ENCODE measurements at places on chromosomes 4 and X.

DNA sequence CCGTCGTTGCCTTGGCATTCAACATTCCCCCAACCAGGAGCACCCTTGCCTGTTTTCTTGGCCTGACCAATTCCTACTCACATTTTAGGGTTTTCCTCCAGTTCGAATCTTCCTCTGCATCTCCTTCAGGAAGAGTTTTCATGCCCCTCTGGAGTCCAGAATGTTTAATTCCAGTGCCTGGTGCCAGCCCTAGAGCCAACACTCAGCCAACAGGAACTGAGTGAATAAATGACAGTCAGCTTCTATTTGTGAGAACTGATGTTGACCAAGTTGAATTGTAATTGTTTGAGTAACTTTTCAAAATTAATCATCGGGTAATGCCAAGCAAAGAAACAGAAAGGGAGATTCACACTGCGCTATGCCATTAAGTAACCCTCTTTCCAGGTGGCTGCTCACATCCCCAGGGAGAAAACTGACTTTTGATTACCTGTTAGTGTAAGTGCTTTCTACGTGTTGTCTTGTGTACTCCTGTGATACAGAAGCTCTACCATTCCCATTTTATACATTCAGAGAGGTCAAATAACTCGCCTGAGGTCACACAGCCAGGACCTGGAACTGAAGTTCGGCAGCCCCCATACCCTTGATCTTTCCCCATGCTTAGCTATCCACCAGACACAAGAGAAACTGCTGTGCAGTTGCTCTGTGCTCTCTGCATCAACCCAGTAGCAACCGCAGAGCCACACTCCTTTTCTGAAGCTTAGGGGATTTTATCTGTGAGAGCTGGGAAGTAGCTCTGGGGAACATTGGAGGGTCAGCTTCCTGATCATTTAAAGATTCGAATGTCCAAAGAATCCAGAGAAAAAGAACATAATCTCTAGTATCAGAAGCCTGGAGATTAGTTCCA is 19.0 kb upstream of the SLC2A9 start:
- DNase-seq: no peak

- no peak for DNase-seq
Observed at GRCh38 chr4:40308528-40309122, 26.5 kb upstream of the CHRNA9 start.

GRCh38 chrX:2698604-2699003 is 7.5 kb downstream of the CD99 start:
- DNase-seq: no peak

DNA sequence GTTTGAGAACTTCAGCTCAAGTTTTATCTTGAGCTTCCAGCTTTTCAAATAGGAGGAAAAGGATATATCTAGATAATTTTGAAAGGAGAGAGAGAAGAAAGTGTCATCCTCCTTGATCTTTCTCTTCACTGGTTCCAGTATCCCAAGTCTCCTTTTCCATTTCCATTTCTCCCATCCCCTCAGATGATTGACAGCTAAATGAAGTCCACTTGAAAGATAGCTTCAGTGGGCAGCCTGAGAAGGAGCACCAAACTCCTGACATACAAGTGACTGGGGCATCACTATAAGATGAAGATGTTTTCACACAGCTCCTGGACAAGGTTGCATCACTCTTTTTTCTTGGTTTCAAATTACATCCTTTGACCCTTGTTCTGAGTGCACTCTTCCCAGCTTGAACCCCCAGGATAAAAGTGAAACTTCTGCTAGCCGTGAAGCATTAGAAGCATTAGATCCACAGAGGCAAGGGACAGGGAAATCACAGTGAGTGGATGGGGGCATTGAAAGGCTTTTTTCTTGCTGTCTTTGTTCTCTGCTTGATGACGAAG is 17.5 kb upstream of the MAGEA10 start:
- no peak for DNase-seq

- DNase-seq: no peak
Observed at GRCh38 chrX:77597090-77597489, 149.9 kb downstream of the FGF16 start.

- no peak for DNase-seq
Observed at GRCh38 chr4:73759357-73759756, 19.0 kb downstream of the CXCL8 start.

DNA sequence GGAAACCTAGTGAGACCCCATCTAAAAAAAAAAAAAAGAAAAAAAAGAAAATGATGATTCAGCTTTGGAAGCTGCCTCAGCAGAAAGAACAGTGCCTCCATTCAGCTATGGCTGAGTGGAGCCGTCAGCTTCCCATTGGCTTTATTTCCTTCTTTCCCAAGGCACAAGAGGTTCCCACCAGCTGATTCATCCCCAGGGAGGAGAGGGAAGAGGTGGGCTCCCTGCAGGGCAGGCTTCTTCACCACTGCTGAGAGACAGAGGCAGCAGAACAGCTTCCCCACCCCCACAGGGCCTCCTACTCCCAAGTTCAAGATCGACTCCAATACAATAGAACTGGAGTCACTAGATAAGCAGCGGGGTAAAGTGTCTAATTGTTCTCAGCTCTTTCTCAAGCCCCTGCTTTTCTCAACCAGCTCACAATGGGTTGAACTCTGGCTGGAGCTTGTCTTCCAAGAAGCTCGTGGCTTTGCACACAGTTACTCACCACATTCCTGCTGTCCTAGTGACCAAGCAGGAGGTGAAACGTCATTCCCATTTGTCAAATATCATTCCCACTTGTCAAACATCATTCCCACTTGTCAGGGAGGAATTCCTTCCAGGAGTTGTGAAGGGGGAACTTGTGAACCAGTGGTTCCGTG is 47.8 kb downstream of the FHDC1 start:
- no peak for DNase-seq

DNA sequence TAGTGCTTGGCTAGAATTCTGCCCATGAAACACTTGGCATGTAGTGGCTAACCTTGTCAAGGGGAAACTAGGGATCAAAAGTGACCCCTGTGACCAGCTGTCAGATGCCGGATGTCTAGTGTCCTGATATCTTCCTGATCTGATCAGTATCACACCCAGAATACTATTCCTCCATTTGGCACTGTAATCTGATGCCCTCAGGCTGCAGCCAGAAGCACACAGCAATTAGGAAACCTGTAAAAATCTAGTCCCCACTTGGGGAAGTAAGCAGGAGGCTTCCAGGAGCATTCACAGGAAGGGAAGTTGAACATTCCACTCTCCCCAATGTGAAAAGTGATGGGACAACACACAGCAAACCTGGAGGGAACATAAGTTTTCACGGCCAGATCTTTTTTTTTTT is 125.1 kb downstream of the HS6ST2 start:
- no peak for DNase-seq

DNA sequence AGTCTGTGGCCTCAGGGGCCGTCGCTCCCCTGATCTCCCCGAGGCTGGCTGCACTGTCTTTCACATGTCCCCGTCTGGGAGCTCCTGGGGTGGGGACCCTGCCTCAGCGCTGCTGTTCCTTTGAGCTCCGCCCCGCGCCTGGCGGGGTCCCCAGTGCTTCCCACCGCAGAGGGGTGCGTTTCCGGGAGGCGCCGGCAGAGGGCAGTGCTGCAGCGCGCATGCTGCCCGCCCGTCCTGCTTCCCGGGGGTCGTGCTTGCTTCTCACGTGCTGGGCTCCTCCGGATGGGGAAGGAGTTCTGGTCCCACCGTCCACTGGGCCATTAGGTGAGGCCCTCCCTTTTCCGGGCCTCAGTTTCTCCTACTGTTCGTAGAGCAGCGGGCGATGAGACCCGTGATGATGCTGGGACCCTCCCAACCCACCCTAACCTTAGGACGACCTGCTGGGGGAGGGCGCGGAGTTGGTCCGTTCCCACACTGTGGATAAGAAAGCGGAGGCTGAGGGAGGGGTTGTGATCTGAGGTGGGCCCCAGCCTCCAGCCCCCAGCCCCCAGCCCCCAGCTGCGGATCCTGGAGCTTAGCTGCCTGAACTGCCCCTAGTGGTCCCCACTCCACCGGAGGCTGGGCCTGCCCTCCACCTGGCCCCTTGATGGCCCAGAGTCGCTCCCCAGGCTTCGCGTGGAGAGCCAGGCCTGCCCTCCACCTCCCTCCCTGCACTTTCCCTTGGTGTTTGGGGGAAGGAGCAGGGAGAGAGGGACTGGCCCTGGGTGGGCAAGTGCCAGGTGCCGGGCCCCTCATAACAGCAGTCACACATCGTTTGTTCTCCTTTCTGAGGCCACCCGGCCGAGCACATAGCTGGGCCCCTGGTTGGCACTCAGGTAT is 15.3 kb downstream of the CPZ start:
- DNase-seq: peak; percentile 83

GRCh38 chrX:31245714-31246113 is 173.9 kb upstream of the FTHL17 start:
- DNase-seq: no peak

GRCh38 chr4:186807808-186808629 is 84.4 kb upstream of the FAT1 start:
- no peak for DNase-seq

GRCh38 chrX:7110821-7111276 is 36.7 kb upstream of the STS start:
- no peak for DNase-seq

DNA sequence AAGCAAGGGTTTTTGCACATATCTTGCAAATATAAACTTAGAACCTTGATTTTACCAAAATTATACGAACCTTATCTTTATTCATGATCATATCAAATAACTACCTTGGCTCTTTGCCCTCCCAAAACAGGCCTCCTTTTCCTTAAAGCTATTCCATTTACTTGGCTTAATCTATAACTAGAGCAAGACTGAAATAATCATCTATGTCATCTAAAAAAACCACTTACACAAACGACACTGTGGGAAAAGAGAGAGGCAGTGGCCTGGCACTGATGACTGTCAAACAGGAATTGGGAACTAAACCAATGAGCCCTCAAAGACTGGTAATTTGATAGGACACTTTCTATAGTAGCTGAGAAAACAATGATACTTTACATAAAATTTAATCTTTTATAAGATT is 11.7 kb upstream of the PTPN13 start:
- DNase-seq: no peak

GRCh38 chrX:118521435-118521834 is 25.8 kb downstream of the DOCK11 start:
- no peak for DNase-seq

DNA sequence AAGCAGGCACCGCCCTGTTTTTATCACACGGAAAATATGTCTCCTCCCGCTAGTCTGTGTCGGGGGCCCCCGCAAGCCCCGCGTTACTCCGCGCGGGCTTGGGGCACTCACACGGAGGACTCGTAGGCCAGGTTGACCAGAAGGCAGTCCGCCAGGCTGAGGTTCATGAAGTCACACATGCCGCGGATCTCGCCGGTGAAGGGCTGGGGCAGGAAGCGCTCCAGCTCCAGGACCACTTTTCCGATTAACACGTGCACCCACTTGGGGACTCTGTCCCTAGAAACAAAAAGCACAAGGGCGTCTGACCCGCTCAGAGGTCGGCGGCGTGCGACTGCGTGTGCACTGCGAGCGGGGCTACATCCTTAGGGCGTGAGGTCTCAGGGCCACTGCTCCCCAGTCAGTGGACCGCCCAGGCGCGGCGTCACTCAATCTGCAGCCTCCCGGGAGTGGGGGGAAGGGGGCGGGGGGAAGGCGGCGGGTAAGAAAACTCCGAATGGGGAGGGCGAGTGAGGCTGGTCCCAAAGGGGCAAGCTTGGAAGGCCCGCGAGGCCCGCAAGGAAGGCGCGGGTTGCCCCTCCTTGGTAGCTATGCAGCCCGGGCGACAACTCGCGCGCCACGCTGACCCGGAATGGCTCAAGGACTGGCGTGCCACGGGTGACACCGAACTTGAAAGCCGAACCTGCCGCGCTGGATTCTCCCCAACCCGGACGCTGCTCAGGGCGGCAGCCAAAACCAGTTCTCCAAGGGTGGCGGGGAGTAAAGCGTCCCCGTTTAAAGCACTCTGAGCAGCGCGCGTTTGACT is 722 bp downstream of the NAAA start:
- DNase-seq: peak; percentile 87

GRCh38 chrX:23854945-23855344 is 52.8 kb downstream of the APOO start:
- DNase-seq: no peak

DNA sequence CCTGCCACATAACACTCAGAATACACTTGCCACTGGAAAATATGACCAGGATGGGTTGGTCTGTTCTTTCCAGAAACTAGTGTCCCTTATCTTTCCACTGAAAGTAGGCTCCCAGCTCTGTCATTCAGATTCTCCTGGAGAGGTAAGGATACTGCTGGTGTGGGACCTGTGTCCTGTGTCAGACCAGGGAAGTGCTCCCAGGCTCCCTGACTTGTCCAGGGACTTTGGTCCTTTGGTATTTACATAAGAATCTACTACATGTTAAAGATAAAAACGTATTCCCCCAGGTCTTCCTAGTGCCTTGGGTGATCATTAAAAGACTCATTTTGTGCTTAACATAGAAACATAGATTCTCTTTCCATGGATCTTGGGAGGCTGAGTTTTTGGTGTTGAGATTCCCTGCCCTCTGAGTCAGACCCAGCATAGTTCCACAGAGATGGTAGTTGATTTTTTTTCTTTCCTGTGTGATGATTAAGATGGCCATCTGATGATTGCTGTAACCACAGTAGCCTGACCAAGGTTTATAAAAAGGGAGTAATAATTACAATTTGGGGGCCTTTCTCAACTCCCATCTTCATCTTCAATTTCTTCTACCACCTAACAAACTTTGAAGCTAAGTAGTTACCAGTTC is 159.8 kb upstream of the JADE1 start:
- no peak for DNase-seq

GRCh38 chr4:3813151-3814052 is 47.2 kb downstream of the ADRA2C start:
- DNase-seq: no peak

GRCh38 chrX:20693078-20693477 is 426.4 kb upstream of the RPS6KA3 start:
- DNase-seq: no peak

GRCh38 chr4:145679520-145679919 is 426 bp upstream of the C4orf51 start:
- no peak for DNase-seq

DNA sequence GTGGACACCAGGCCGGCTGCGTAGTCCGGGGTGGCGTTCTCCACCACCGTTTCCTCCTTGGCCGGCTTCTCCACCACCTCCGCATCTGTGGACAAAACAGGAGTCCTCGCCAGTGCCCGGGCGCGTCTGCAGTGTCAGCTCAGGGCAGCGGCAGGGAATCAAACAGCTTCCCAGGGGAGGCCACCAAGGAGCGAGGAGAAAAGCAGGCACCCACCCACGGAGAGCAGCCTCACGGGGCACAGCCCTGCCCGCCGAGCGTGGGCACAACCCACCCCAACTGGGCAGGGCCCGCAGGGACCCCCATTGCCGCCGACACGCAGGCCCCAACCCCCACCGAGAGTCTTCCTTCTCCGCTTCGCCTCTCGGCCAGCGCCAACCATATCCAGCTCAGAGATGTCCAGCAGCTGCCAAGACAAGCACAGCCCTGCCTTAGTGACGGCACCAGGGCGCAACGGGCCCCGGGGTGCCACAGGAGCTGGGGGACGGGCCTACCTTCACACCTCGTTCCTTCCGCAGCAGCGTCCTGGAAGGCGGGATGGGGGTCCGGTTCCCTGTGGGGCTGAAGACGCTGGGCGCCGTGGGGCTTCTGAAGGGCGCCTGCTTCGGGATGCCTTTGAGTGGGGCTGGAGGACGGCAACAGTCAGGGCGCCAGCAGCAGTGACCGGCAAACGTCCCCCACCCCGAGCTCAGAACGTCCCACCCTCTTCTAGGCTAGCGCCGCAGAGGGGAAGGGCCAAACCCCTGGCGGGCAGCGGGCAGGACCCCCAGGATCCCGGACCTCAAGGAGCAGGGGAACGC is 22.8 kb downstream of the NELFA start:
- no peak for DNase-seq

- DNase-seq: no peak
Observed at GRCh38 chrX:104707572-104707971, 141.6 kb downstream of the IL1RAPL2 start.
